Activated T-cell treated with anti-CD3 and anti-CD28 coated beads, Interleukin-2, amount 50 U/mL, for 24 hours (primary cell): ENCODE measurements at places on chromosomes 7 and 10.

DNA sequence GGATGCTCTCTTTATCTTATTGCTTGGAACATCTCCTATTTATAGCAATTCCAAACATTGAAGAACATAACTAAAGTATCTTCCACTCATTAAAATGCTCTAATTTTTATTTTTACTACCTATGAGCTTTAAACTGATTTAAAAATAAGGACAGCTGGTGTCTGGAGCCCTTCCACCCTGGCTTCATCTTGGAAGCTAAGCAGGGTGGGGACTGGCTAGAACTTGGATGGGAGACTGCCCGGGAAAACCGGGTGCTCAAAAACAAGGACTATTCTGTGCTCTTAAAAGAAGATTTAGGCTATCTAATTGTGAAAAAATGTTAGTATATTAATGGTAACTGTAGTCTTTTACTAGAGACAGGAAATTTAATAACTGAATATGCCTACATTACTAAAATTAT is 69.2 kb downstream of the ARMC3 start:
- no peak for DNase-seq

- DNase-seq = no peak
Measured at GRCh38 chr7:11726794-11727155, 105.2 kb downstream of the THSD7A start.

DNA sequence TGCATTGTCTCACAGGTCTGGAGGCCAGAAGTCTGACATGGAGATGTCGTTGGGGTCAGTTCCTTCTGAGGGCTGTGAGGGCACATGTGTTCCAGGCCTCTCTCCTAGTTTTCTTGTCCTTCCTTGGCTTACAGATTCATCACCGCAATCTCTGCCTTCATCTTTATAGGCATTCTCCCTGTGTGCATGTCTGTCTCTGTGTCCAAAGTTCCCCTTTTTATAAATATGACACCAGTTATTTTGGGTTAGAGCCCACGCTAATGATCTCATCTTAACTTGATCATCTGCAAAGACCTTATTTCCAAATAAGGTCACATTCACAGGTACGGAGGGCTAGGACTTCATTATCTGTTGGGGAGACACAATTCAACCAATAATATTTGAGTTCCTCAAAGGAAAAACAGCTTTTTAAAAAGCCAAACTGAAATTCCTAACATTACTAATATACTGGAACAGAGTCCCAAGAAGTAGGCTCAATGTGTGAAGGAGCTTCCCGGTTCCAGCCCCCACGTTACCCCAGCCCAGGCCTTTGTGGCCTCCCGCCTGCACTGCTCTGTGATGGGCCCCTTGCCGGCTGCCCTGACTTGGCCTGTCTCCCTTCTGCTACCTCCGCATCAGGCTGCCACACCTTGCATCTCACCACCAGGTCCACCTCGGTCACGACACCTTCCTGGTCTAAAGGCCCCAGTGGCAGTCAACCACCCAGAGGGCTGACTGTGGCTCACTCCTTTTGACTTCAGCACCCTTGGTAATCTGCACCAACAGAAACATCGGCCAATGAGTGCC is 142.7 kb downstream of the KCNMA1 start:
- DNase-seq = no peak

GRCh38 chr7:17937506-17938120 is 2.7 kb downstream of the SNX13 start:
- no peak for DNase-seq

GRCh38 chr7:26958834-26959233 is 94.4 kb upstream of the SKAP2 start:
- no peak for DNase-seq

DNA sequence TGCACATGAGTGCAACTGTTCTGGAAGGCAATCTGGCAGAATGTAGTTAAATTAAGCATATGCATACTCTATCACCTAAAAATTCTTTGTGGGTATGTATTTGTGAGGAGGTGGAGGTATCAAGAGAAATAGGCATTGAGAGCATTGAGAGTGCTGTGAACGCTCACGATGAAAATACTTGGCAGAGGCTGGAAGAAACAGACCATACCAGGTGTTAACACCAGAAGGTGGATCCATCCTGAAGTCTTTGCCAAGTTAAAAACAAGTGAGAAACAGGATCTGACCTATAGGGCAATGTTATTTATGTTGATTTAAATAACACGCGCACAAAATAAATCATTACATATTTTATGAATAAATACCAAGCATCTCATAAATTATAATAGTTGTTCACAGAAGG is 311.6 kb downstream of the PCLO start:
- DNase-seq = no peak

DNA sequence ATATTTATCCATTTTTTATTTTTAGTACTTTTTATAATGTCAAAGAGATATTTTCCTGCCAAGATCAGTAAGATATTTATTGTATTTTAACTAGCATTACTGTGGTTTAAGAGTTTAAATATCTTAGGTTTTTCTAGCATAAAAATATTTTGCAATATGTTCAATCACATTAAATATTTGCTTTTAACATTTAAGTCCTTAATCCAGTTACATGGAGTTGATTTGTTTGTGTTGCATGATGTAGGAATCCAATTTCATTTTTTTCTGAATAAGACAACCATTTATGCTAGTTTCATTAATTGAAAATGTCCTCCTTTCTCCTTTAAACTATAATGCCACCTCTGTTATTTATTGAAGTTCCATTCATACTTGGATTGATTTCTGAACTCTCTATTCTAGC is 41.8 kb downstream of the CAV1 start:
- no peak for DNase-seq

DNA sequence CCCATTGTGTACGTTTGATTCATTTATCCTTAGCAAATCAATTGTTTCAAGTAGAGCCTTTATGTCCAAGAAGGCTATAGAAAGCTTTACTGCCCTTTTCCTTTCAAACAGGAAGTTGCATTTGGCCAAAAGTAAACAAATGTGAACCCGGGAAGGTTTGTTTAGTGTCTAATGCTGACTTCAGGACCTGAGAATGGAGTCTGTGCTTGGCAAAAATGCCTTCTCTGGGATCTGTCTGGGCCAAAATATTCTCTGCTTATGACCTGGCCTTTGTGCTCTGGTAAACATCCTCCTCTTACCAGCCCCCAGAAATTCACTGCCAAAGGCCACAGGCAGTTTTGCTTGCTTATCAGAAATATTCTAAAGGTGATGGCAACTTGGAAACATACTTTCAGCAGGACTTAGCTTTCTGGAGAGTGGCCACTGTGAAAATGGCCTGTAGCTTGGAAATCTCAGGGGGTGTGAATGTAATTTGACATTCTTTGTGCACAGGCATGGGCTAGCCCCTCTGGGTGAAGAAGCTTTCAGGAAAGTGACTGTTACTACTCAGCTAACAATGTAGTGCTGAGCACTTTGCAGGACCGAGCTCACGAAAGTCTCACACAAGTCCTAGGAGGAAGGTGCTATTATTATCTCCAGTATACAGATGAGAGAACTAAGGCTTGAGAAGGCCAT is 199.5 kb downstream of the PTEN start:
- no peak for DNase-seq

- peak; percentile 71 for DNase-seq
Measured at GRCh38 chr10:71713135-71714030, 6.2 kb downstream of the C10orf105 start.

GRCh38 chr7:66308411-66308810 is 103.3 kb downstream of the TPST1 start:
- DNase-seq = no peak

DNA sequence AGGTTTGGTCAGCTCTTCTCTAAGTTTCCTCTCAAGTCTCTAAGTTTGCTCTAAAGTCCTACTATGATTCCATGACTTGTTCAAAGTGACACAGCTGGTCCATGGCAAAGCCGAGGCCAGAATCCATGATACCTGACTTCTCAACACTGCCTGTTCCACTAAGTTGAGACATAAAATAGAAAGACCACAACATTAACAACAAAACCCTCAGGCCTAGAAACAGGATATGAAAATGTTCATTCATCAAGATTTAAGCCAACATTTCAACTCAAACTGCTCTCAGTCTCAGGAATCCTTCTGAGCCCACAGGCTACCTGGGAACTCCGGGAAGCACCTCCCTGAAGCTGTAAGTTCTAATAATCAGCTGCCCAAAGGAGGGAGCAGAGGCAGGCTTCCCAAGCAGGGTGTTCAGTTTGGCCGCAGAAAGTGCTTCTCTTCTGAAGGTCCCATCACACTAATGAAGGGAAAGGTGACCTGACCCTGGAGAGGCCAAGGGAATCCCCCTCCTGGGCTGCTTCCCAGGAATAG is 62.9 kb downstream of the STK17A start:
- no peak for DNase-seq
